Suprapubic skin (tissue), 4 donors: ENCODE measurements at places on chromosomes 12 and 14.

DNA sequence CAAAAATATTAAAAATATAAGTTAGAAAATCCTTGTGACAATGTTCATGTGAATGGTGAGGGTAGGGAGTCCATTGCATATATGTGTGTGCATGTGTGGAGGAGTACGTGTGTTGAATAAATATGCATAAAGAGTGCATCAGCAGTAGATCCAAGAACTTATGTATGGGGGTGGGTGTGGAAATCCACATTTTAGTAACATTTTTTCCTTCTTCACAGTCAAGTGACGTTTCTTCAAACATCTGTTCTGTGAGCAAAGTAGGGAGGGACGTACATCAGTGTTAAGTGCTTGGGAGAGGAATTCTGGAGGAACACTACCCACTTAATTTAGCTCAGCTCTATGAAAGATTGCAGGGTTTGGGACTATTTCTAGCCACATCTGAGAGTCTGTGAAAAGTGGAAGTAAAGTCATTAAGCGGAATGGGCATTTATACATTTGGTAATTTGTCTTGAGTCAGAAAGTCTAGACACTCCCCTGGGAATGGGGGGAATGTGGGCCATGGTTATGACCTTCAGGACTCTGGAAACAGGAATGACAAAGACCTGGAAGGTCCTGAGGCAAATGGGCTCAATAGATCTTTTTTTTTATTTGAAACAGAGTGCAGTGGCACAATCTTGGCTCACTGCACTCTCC lies 156.4 kb upstream of the PLXNC1 start:
- no peak for DNase-seq

DNA sequence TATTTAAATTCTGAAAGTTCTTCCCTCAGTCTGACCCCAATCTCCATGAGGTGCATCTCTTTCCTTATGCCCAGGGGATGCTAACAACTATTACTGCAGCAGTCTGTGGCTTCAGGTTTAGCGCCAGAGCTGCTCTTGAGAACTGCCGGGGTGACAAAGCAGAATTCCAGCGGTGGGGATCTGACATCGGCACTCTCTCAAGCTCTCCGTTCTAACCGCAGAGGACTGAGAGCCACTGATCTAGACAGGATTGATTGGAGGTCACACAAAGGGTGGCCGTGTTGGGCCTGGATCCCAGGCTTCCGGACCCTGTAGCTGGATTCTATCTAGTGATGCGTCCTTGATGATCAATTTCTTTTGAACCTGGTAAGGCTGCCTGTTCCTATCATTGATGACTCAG lies 155.6 kb upstream of the TMEM132C start:
- DNase-seq, result no peak

- no peak for DNase-seq
These were observed 5.9 kb downstream of the RESF1 start for GRCh38 chr12:31965090-31965489.

DNA sequence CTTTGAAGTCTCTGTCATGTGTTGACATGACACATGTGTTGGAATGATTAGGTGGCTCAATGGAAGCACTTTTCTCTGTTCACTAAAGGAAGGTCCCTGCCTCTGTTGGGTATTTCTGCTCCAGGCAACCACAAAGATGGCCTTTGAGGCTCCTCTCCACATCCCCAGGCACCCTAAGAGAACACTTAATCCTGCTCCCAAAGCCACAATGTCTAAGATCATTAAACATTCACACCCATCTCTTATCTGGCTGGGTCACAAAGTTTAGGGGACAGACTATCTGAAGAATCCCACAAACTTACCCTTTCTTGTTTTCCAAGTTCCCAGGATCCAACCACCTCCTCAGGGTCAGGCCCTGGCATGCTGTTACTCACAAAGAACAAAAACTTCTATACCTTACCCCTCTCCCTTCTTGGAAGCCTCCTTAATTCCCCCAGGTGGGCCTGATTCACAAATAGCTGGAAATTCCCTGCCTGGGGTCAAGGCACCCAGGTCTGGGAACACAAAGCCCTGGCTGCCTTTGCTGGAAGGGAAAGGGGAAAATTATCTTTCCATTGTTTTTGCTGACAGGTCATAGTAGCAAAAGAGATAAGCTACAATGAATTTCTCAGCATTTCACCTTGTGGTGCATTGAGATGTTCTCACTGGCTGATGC lies 333.7 kb downstream of the PCNX1 start:
- DNase-seq, result no peak

GRCh38 chr14:94548999-94549985 lies 11.9 kb upstream of the SERPINA4 start:
- DNase-seq, result no peak

DNA sequence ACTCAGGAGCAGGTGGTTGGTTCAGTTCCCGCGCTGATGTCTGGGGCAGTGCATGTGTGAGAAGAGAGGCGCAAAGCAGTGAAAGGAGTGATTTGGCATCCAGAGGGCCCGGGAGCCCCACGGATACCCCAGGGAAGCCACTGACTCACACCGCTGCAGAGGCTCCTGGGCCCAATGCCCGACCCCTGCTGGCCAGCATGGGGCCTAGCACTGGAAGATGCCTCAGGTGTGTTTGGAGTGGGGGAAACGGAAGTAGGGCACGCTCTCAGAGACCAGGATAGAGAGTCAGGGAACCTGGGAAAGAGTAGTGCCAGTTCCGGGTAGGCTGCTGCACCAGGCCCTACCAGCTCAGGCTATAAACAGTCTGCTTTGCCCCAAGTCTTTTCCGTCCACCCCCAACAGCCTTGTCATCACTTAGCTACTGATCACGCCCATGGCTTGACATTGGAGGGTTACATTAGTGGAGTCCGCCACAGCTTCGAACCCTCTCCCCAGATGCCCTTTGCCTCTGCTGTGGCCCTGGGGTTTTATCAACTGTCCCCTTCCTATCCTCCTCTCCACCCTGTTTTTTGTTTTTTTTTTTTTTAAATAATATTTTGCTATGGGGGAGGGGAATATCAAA lies 9.5 kb upstream of the CSAD start:
- peak; percentile 79 for DNase-seq

DNA sequence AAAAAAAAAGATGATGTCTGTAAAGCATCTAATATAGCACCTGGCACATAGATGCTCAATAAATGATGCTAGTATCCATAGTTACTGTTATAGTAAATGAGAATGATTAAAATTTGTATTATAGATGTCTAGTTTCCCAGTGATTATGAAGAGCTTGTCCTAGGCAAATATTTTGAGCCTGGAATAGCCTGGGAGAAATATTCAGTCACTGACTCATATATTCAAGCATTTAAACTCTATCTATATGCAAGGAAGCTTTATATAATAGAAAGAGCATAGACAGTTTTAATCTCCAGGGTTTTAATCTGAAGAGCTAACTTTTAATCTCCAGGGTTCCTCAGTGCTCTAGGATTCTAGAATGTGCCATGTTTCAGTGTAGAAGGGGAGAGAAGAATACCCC lies 91.5 kb upstream of the VASH1 start:
- no peak for DNase-seq

- no peak for DNase-seq
These were observed 421 bp downstream of the SUOX start for GRCh38 chr12:55997535-55997859.

- DNase-seq, result no peak
These were observed 21.9 kb upstream of the ADIPOR2 start for GRCh38 chr12:1668833-1669543.

- no peak for DNase-seq
These were observed 283.8 kb downstream of the MED13L start for GRCh38 chr12:115993737-115994136.

DNA sequence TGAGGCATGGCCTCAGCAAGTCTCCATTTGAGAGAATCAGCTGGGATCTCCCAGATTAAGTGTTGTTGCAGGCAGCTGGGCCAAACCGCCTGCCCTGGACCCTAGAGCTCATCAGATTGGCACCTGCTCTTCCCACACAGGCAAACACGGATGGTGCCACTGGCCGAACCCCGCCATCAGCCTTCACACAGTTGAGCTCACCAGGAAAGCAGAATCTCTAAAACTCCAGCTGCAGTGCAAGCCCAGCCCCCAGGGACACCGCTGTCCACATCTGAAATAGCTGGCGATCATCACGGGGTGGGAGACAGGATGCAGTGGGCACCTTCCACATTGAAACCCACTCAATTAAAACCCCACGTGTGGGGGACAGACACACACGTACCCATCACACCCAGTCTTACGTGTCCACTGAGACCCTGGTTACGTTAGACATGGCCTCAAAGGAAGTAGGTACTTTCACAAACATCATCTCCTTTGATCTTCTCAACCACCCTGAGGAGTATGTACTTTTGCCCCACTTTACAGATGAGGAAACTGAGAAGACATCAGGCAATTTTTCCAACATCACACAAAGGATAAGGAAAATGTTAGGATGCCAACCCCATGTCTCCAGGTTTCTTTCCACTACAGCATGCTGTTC lies 88.8 kb downstream of the SINHCAF start:
- no peak for DNase-seq

DNA sequence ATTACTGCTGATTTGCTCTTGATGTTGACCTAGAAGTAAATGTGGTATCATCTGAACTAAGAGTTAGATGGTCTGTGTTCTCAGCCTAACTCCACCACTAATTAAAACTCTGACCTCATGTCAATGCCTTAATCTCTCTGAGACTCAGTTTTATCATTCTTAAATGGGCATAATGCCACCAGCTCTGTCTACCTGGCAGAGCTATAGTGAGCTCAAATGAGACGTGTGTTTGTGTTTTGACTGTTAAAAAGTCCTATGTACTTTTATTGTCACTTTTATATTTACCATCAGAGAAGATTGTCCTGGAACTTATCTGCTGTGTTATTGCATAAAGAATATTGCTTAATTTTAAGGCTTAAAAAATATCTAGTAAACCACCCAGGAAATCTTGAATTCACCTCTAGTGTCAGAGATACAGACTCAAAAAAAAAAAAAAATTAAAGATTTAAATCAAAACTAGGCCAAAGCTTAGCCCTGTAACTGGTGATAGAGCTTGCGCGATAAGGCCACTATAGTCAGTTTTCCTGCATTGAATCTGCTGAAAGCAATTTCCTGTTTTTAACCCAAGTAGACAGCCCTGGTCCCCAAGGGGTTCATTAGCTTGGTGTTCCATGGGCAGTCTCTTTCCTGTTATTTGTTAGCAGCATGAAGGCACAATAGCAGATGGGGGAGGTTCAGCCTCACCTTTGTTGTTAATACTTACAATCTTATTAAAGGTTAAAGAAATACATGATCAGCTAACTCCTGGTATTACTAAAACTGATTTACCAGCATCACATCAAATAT lies 261.8 kb downstream of the ATP23 start:
- DNase-seq, result no peak

DNA sequence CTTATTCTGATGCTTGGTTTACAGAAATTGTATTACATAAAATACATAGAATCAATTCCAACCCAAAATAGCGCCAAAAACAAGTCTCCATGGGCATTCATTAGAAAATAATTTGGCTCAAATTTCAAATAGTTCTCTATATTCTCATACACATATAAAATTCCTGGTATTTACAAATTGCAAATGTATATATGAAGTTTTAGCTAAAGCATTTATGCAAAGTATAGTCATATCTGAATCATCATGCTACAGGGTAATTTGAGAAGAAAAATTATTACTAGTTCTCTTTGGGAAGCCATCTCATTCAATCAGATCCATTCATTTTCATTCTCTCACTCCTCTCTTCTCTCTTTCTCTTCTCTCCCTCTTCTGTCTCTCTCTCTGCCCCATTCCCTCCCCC lies 257.8 kb downstream of the DPF3 start:
- no peak for DNase-seq
